ENCODE measurements at places on chromosomes 3 and 15.

DNA sequence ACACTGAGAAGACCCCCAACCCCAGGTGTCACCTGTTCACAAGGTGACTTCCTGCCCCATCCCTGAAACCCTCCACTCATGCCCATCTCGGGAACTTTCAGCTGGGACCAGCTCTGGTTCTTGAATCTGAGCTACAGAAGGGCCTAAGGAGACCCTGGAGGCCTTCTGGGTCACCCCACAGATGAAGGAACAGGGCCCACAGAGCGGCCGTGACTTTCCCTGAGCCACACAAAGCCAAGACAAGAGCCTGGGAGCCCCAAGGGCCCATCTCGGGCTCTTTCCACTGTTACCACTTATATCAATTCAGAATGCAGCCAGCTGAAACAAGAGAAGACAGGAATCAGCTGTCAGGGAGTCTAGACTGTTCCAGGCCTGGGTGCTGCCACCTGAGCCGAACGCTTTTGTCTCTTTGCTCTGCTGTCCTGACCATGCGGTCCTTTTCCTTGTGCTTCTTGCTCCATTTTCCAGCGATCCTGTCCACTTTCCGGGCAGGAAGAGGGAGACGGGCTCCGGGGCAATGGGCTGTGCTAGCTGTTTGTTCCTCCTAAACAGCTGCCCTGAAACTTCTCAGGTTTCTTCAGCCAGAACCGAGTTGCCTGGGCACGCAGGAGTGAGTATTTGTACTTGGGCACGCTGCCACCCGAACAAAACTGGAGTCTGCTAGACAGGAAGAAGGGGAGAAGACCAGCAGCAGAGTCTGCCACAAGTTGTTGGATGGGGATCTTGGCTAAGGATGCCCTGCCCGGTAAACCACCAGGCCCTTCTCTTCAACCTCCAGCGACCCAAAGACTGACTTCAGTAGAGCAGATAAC, 28.0 kb upstream of the PIGZ start:
- no peak for DNase-seq

- DNase-seq: no peak
These were observed 15.0 kb downstream of the CACNA2D3 start for GRCh38 chr3:54137311-54137710.

- no peak for DNase-seq
These were observed 220.0 kb upstream of the TPRG1 start for GRCh38 chr3:188951734-188952133.

DNA sequence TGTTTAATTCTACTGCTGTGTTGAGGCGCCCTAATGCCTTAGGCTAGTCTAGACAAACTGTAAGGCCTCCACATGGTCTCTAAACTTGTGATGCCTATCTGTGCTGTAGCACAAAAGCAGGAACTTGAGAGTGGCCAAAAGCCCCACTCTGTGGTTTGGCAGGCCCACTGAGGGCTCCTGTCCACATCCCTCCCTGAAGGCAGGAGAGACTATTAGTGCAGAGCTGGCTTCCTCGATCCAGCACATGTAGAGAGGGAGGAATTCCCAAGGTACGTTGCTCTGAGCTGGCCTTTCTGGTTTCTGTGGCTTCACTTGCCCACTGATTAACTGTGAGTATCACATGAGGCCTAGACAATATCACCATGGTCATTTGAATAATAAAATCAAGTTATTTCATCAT, 90.6 kb downstream of the POLR2M start:
- no peak for DNase-seq

Data from neuronal stem cell (in vitro differentiated cells).